NCI-H748 treated with DMSO at 0.1 percent for 48 hours (cell line): ENCODE measurements at places on chromosomes 1 and 21.

DNA sequence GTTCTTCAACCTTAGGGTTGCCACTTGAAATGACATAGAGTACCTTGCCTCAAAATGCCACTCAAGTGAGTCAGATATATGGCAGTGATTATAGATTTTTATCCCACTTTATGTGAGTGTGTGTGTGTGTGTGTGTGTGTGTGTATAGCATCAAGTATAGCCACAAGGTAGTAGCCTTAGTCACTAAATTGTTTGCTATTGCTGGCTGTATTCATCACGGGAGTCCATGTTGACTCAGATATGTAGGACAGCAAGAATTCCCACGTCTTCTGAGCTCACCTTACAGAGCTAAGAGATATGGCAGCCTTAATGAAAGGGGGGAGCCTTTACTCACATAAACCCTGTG, 9.3 kb downstream of the ETS2 start:
- DNase-seq, result no peak

DNA sequence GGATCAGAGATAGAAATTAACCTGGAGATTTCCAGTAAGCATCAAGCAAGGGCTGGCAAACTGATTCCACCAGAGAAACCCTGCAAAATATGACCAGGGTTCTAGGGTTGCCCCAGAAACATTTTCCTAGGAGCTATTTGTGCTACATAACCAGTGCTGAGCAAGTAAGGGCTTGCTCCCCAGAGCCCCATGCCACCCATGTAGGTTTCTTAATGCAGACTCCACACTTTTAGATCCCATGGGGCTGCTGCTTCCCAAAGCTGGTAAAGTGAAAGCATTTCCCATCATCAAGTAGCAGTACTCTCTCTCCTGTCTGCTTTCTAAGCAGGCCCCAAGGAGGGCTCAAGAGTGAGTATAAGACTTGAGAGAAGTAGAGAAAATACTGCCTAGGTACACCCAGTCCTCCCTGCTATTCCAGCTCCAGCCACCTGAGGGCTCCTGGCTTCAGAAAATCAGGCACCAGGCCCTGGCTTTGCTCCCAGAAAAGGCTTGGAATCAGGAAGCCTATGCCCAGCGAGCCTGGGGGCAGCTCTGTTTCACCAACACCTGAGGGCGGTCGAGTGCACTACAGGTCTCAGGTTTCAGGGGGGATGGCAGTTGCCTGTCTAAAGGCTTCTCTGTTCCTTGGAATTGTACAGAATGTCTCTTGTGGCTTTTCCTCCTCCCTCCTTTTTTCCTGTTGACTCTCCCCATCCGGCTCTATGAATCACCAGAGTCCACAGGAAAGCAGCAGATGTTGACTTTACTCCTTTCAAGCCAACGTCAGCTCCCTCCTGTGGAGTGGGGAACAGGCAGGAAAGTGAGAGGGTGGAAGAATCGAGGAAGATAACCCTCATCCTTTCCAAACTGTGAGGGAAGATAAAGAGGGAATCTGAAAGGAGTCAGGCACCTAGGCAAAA, 6.2 kb upstream of the ANKRD35 start:
- DNase-seq, result peak; percentile 97

- no peak for DNase-seq
These were observed 101.5 kb downstream of the WDR4 start for GRCh38 chr21:42777757-42778344.

DNA sequence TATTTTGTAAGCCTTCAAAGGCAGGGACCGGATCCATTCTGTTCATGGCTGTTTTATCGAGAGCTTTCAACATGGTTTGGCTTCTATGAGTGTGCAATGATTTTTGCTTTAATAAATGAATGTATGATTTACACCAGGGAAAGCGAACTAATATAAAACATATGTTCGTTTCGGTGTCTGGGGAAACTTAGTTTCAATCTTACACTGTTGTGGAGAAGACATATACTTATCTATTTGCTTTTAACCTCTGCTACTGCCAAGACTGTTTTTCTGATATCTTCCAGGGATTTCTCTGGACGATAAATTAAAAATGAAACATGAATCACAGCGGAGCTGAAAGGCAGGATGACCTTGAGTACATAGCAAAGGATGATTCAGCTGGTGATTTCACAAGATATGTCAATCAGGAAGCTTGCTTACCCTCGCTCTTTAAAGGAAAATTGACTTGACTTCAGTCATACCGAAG, 14.7 kb upstream of the CYYR1 start:
- no peak for DNase-seq
